Adrenal gland (tissue), 19 donors: ENCODE measurements at places on chromosomes 6 and 20. TPM values are rescaled to one million over a fixed set of nuclear protein-coding genes. Genes with fewer than 3 reads are reported as not detected.

The KIFC1 gene
- 9.5 TPM for total RNA-seq

The FNDC1 gene
- total RNA-seq, result 2.2 TPM

The ADNP gene
- total RNA-seq, result 53.5 TPM

The RSPH4A gene
- 0.67 TPM for total RNA-seq

The IYD gene
- 0.95 TPM for total RNA-seq

The HCRTR2 gene
- 0.41 TPM for total RNA-seq

The PCMT1 gene
- total RNA-seq, result 103 TPM

The FAM83B gene
- total RNA-seq, result not detected

The SLC44A4 gene
- total RNA-seq, result 12.6 TPM

The CST2 gene
- total RNA-seq, result 94.3 TPM

The HIVEP1 gene
- 12.7 TPM for total RNA-seq

- H3K36me3 ChIP-seq, result no peaks in the 10 kb centered on the region
- H3K4me1 ChIP-seq, result no peaks in the 10 kb centered on the region
- DNase-seq, result peak; percentile 27
- H3K4me3 ChIP-seq, result no peak overlapping the region
- H3K27me3 ChIP-seq, result no peaks in the 10 kb centered on the region
Observed at GRCh38 chr6:104705095-104705707, 154.5 kb downstream of the HACE1 start.

DNA sequence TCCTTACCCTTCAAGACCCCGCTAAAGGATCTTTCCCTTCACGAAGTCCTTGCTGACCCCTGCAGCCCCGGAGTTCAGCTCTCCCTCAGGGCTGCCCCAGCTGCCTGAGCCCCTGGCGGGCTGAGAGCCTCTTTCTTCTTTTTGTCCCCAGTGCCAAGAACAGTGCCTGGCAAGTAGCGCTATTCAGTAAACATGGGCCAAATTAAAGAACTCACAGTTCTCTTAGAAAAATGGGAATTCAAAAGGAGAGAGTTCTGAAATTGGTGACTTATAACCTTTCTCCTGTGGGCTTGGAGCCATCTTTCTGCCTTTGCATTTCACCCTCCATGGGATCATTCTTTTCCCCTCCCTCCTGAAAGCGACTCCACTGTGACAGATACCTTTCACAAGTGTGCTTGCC lies 227.2 kb downstream of the TMEM242 start:
- no peaks in the 10 kb centered on the region for H3K27me3 ChIP-seq
- H3K36me3 ChIP-seq, result no peaks in the 10 kb centered on the region
- no peaks in the 10 kb centered on the region for H3K4me1 ChIP-seq
- no peak overlapping the region for H3K27ac ChIP-seq

GRCh38 chr20:15561707-15562404 lies 1011.4 kb downstream of the KIF16B start:
- H3K27ac ChIP-seq, result no peak overlapping the region
- DNase-seq, result no peak
- no peaks in the 10 kb centered on the region for H3K4me1 ChIP-seq
- no peak overlapping the region for H3K4me3 ChIP-seq
- H3K27me3 ChIP-seq, result no peaks in the 10 kb centered on the region

DNA sequence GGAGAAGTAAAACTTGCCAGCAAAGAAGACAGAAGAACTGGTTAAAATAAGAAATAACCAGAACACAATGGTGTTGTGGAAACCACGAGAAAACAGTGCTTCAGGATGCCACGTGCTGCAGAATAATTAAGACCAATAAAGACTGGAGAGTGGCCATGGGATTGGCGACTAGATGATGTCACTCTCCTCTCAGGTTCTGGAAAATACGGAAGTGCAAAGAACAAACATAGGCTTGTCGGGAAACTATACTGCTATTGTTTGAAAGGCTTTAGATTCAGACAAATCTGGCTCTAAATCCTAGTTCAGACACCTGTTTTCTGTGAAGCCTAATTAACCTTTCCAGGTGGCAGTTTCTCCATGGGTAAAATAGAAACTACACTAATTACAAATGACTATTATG lies 138.4 kb upstream of the STXBP5 start:
- H3K36me3 ChIP-seq, result no peaks in the 10 kb centered on the region
- no peaks in the 10 kb centered on the region for H3K27me3 ChIP-seq
- H3K4me3 ChIP-seq, result no peak overlapping the region
- no peak overlapping the region for H3K27ac ChIP-seq
- DNase-seq, result no peak
- H3K4me1 ChIP-seq, result no peaks in the 10 kb centered on the region

- DNase-seq, result no peak
- peaks cover 52% of the 10 kb centered on the region for H3K4me1 ChIP-seq
- H3K27ac ChIP-seq, result peak overlapping the region; percentile 74
- H3K4me3 ChIP-seq, result no peak overlapping the region
Observed at GRCh38 chr20:49685161-49685601, 28.5 kb downstream of the B4GALT5 start.

DNA sequence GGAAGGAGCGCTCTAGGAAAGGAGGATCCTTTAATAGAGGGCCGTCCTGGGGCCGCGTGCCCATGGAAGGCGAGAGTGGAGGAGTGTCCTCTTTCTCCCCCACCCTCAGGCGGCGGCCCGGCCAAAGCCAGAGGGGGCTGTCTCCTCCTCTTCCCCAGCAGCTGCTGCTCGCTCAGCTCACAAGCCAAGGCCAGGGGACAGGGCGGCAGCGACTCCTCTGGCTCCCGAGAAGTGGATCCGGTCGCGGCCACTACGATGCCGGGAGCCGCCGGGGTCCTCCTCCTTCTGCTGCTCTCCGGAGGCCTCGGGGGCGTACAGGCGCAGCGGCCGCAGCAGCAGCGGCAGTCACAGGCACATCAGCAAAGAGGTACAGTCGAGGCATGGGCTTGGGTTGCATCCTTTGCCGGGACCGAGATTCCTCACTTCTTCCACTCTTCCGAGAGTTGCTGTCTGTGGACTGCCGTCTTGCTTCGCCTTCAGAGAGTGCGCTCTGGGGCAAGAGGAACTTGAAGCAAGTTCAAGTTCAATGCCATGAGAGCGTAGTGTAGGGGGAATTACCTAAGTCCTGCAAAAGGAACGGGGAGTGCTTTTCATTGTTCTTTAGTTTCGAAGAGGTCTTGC lies at the start of gene LAMA2:
Gene LAMA2 (plus strand): TSS at position 148 of the 621 bp plus-strand sequence. CDS start 108 bp downstream, at position 256.
- H3K36me3 ChIP-seq, result no peaks in the 10 kb centered on the region
- H3K27me3 ChIP-seq, result no peaks in the 10 kb centered on the region
- DNase-seq, result peak; percentile 59
- no peaks in the 10 kb centered on the region for H3K4me1 ChIP-seq
- peak within 1 kb of the TSS; percentile 63 for H3K27ac ChIP-seq

- no peaks in the 10 kb centered on the region for H3K27me3 ChIP-seq
- H3K4me3 ChIP-seq, result peak overlapping the region; percentile 37
- peak overlapping the region; percentile 40 for H3K27ac ChIP-seq
- peaks cover 16% of the 10 kb centered on the region for H3K4me1 ChIP-seq
- peak; percentile 32 for DNase-seq
- peaks cover under 1% of the 10 kb centered on the region for H3K36me3 ChIP-seq
Observed at GRCh38 chr6:53492860-53493634, 51.9 kb downstream of the GCLC start.

- no peaks in the 10 kb centered on the region for H3K36me3 ChIP-seq
- no peak overlapping the region for H3K27ac ChIP-seq
- peak; percentile 61 for DNase-seq
Observed at GRCh38 chr20:59207742-59208357, 44.2 kb downstream of the ZNF831 start.

- peaks cover 21% of the 10 kb centered on the region for H3K4me1 ChIP-seq
- peak; percentile 64 for DNase-seq
- H3K36me3 ChIP-seq, result no peaks in the 10 kb centered on the region
- no peak overlapping the region for H3K27ac ChIP-seq
Observed at GRCh38 chr20:50467718-50468356, 42.3 kb upstream of the PTPN1 start.

DNA sequence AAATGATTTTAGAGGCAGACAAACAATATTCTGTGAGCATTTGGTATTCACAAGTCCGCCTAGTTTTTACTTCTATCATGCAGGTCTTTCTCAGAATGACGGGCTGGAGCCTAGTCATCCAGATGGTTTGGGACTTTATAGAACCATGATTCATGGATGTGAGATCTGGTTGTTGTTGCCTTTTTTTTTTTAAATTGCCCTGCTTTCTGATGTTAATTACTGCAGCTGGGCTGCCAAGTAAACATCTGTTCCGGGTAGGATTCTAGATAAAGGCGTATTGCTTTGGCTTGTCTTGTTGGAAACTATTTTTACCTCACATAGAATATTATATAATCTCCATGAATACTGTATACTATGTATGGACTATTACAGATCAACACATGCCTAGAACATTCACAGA lies 58.1 kb downstream of the RNF217 start:
- H3K36me3 ChIP-seq, result no peaks in the 10 kb centered on the region
- H3K4me1 ChIP-seq, result peaks cover 12% of the 10 kb centered on the region
- no peaks in the 10 kb centered on the region for H3K27me3 ChIP-seq
- no peak overlapping the region for H3K4me3 ChIP-seq

DNA sequence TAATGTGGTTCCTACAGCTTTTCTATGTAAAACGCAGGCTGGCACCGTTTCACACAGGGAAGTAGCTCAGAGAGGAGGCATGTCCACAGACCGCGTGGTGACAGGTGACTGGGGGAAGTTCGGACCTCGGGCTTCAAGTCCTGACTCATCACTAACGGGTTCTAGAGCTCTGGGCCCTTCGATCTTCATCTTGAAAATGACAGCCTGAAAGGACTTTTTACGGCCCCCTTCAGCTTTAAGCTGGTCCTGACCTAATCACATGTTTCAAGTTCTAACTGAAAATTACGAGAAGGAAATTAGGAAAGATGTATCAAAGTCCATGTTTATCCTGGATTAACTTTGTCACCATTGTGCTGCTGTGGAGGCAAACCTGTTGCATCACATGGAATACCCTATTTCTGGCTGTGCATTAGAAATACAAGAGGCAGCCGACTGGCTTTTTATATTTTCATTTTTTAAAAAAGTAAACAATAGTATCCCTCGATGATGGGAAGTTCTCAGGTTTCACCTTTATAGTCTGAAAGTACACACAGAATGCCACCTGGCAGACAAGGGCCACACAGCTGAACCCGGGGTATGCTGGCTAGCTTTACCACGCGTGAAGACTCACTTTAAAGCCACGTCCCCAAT lies 2.0 kb downstream of the MAN1A1 start:
- no peaks in the 10 kb centered on the region for H3K36me3 ChIP-seq
- H3K4me1 ChIP-seq, result peaks cover 8% of the 10 kb centered on the region
- H3K4me3 ChIP-seq, result peak overlapping the region; percentile 100
- DNase-seq, result peak; percentile 82
- H3K27me3 ChIP-seq, result no peaks in the 10 kb centered on the region

- H3K4me1 ChIP-seq, result peaks cover 33% of the 10 kb centered on the region
- peak overlapping the region; percentile 63 for H3K27ac ChIP-seq
- no peak for DNase-seq
- H3K4me3 ChIP-seq, result no peak overlapping the region
- no peaks in the 10 kb centered on the region for H3K36me3 ChIP-seq
Observed at GRCh38 chr6:35624341-35625070, 64.2 kb downstream of the FKBP5 start.

- DNase-seq, result no peak
- no peaks in the 10 kb centered on the region for H3K4me1 ChIP-seq
- H3K27me3 ChIP-seq, result no peaks in the 10 kb centered on the region
- no peak overlapping the region for H3K27ac ChIP-seq
- H3K36me3 ChIP-seq, result no peaks in the 10 kb centered on the region
Observed at GRCh38 chr6:141077355-141078333, 1055.1 kb upstream of the GJE1 start.

GRCh38 chr6:13466304-13467215 lies 20.8 kb downstream of the GFOD1 start:
- no peak overlapping the region for H3K4me3 ChIP-seq
- H3K27me3 ChIP-seq, result no peaks in the 10 kb centered on the region
- no peak for DNase-seq
- no peaks in the 10 kb centered on the region for H3K4me1 ChIP-seq

DNA sequence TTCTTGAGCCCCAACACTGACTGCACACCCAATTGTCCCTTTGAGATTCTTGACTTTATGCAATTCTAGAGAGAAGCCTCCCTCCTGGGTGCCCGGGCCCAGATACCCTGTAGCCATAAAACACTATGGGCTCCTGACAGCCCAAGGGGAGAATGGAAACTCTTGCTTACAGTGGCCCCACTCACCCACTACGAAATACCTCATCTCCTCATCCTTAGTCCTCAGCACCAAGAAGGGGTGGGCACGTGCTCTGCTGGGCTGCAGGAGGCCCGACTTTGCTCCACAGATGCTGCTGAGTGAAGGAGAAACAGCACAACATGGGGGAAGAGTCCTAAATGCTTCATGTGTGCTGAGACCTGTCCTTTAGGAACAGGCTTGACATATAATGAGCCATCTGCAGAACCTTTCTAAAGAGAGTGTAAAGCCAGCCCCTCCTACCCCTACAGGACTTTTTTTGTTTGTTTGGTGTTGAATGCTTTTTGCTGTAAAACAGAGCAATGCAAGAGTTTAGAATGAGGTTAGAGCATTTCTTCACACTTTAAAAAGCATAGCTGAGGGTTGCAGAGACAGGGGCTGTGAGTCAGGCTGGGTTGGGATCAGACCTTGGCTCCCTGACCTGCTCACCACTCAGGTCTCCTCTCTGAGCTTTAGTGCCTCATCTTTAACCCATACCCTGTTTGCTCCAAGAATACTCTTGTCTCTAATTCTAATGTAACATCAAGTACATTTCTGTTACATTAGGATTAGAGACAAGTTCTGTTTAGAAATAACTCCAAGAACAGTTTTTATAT lies 17.6 kb upstream of the SIRPG start:
- no peak overlapping the region for H3K4me3 ChIP-seq
- no peak for DNase-seq
- H3K27me3 ChIP-seq, result peaks cover 10% of the 10 kb centered on the region
- H3K27ac ChIP-seq, result no peak overlapping the region
- no peaks in the 10 kb centered on the region for H3K36me3 ChIP-seq

- H3K36me3 ChIP-seq, result no peaks in the 10 kb centered on the region
- no peak overlapping the region for H3K27ac ChIP-seq
- H3K27me3 ChIP-seq, result no peaks in the 10 kb centered on the region
- DNase-seq, result no peak
- no peaks in the 10 kb centered on the region for H3K4me1 ChIP-seq
Observed at GRCh38 chr6:48985025-48985424, 478.0 kb downstream of the MMUT start.

GRCh38 chr6:109300874-109301273 lies 81.4 kb downstream of the CD164 start:
- no peaks in the 10 kb centered on the region for H3K36me3 ChIP-seq
- no peak overlapping the region for H3K4me3 ChIP-seq
- no peak overlapping the region for H3K27ac ChIP-seq
- DNase-seq, result no peak
- H3K4me1 ChIP-seq, result no peaks in the 10 kb centered on the region

GRCh38 chr20:37522260-37523011 lies 1.4 kb downstream of the NNAT start:
- H3K27me3 ChIP-seq, result no peaks in the 10 kb centered on the region
- H3K4me1 ChIP-seq, result peaks cover 43% of the 10 kb centered on the region
- H3K27ac ChIP-seq, result no peak overlapping the region
- no peak overlapping the region for H3K4me3 ChIP-seq
- no peaks in the 10 kb centered on the region for H3K36me3 ChIP-seq
- no peak for DNase-seq

- peaks cover 37% of the 10 kb centered on the region for H3K4me1 ChIP-seq
- H3K36me3 ChIP-seq, result no peaks in the 10 kb centered on the region
- no peak overlapping the region for H3K27ac ChIP-seq
- no peak overlapping the region for H3K4me3 ChIP-seq
Observed at GRCh38 chr6:119318730-119319129, 30.8 kb downstream of the MAN1A1 start.

- H3K27ac ChIP-seq, result no peak overlapping the region
- no peak overlapping the region for H3K4me3 ChIP-seq
- DNase-seq, result no peak
Observed at GRCh38 chr6:18186033-18186432, 30.8 kb downstream of the KDM1B start.
